ENCODE measurements at places on chromosomes 13 and 19. TPM values are rescaled to one million over a fixed set of nuclear protein-coding genes. Genes with fewer than 3 reads are reported as not detected.
A peak's percentile ranks its signal among the peaks of the same experiment; 100 is the strongest.

NLRP11 gene
- total RNA-seq = not detected

GRCh38 chr13:112783978-112784371, 94.1 kb downstream of the ATP11A start:
- DNase-seq = no peak

DNA sequence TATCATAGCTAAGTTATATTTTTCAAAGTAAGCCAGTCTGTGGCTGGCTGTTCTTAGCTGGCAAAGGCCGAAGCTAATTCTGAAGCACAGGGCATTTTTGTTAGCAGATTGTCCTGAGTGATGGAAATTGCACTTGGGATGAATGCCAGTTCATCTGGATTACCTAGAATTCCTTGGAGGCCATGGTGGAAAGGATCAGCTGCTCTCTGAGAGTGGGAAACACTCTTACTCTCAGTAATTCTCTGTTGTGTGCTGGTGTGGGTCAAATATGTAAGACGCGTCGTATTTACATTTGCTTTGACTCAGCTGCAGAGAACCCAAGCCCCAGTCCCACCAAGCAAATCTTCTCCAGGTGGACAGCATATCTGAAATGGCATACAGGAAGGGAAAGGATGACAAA, 60.7 kb upstream of the C1QTNF9B start:
- DNase-seq = no peak

DNA sequence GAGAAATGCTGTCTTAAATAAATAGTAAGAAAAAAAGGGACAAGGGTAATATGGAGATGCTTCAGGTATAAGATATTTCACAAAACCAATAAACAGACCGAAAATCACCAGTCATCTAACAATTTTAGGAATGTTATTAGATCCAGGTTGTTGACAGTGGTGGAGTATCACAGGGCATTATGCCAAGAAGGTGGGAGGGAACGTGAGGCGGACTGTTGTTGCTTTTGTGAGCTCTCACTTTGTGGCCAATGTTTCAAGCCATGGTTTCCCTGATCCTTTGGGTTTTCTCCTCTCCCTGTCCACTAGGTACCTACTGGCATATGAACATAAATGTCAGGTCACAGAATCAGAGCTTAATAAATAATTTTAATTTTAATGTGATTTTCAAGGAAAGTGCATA, 790.3 kb upstream of the SLITRK1 start:
- no peak for DNase-seq

- DNase-seq = peak; percentile 77
Observed at GRCh38 chr19:3606174-3606689, 443 bp downstream of the TBXA2R start.

- peak; percentile 29 for DNase-seq
Observed at GRCh38 chr19:16628984-16629691, 1.1 kb upstream of the MED26 start.

MIA gene
- total RNA-seq = 1.5 TPM

PGLYRP1 gene
- not detected for total RNA-seq

FXYD1 gene
- 514 TPM for total RNA-seq

- no peak for DNase-seq
Observed at GRCh38 chr19:32318884-32319520, 26.4 kb upstream of the ZNF507 start.

SHISA7 gene
- total RNA-seq = not detected

DNA sequence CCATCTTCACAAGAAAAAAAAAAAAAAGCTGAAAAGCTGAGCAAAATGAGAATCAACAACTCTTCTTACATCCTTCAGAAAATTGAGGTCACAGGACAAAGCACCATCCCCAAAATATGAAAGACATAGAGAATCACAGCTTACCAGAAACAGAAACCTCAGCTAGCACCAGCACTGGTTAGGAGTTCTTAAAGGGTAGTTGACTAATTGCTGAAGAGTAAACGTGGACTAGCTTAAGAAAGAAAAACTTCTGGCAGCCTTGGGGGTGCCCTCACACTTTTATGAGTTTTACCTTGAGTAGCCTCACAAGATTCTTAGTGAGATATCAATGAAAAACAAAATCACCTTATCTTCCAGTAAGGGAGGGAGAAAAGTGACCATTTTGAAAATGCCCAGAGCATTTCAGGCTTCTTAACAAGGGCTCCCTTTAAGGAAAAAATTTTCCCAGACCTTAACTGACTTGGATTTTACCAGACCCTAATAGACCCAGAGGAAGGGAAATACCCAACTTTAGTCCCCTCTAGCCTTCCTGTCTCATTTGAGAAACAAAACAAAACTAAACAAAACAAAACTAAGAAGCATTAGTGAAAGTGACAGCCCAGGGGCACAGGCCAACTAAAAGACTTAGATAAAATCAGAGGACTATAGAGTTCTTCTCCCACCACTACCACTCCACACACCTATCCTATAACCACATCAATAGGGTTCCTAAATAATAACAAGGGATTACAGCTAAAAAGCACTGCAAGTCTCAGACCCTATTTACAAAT, 888.6 kb downstream of the DIAPH3 start:
- no peak for DNase-seq

- peak; percentile 42 for DNase-seq
Observed at GRCh38 chr13:114105521-114106225, 26.8 kb downstream of the RASA3 start.

DNA sequence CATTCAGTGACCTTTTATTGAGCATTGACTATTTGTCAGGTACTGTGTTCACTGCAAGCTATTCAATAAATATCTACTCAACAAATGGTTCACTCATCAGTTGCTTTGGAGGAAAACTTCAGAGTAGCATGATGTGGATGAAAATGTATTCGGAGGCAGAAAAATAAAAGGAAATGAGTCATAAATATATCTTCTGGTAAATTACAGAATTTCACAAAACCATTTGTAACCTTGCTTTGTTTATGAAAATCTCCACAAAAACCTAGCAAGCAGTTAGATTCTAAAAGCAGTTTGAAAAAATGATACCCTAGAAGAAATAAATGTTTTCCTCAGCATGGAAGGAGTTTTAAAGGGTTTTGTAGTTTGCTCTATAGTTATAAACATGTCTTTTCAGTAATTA, 399.6 kb downstream of the LMO7 start:
- DNase-seq = no peak

KIR2DL4 gene
- total RNA-seq = not detected

- no peak for DNase-seq
Observed at GRCh38 chr13:21319869-21320641, 139.0 kb downstream of the ZDHHC20 start.

GRCh38 chr13:25874907-25875306, 176.9 kb downstream of the SHISA2 start:
- DNase-seq = no peak

LIM2 gene
- not detected for total RNA-seq

GRCh38 chr13:46126552-46127357, 21.9 kb upstream of the CPB2 start:
- DNase-seq = peak; percentile 82

GRCh38 chr13:52371736-52372247, 34.2 kb downstream of the THSD1 start:
- no peak for DNase-seq

GRCh38 chr13:98105929-98106336, 37.0 kb upstream of the FARP1 start:
- DNase-seq = peak; percentile 47

DNA sequence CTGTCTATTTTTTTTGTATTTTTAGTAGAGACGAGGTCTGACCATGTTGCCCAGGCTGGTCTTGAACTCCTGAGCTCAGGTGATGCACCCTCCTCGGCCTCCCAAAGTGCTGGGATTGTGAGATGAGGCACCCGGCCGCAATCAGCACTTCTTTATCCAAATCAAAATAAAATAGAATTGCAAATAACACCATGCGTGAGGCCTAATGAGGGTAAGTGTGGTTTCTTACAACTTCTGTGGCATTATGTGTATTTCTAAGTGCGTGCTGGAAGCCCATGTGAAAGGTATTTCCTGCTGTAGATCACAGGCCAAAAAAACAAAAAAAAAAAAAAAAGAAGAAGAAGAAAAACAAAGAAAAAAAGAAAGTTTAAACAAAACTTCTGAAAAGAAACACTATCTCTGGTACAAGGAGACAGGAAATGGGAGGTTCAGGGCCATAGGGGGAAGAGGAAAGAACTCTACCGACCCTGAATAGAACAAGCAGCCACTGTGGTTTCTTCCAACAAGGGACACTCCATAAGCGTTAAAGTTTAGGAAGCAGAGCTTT, 3.0 kb upstream of the GRAMD1A start:
- no peak for DNase-seq

DNA sequence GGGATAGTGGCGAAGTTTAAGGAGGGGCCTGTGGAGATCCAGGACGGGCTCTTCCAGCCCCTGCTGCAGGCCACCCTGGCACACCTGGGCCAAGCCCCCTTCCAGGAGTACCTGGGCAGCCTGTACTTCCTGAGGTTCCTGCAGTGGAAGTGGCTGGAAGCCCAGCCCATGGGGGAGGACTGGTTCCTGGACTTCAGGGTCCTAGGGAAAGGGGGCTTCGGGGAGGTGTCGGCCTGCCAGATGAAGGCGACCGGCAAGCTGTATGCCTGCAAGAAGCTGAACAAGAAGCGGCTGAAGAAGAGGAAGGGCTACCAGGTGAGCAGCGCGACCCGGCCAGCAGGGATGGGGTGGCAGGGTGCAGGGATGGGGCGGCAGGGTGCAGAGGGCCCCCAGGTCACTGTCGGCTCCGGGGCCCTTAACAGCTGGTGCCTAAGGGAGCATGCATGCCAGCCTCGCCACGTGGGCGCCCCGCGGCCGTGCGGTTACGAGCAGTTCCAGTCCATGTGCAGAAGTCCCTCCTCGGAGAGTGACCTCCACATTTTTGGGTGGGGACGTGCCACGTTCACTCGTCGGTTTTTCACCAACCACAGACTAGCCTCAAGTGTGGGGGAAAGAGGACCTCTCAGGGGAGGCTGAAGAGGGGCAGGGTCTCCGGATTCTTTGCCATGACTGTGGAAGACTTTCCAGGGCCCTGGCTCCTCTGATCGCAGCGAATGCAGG, 912 bp downstream of the GRK1 start:
- DNase-seq = no peak

KLF1 gene
- total RNA-seq = not detected

CATSPERD gene
- total RNA-seq = not detected

DNA sequence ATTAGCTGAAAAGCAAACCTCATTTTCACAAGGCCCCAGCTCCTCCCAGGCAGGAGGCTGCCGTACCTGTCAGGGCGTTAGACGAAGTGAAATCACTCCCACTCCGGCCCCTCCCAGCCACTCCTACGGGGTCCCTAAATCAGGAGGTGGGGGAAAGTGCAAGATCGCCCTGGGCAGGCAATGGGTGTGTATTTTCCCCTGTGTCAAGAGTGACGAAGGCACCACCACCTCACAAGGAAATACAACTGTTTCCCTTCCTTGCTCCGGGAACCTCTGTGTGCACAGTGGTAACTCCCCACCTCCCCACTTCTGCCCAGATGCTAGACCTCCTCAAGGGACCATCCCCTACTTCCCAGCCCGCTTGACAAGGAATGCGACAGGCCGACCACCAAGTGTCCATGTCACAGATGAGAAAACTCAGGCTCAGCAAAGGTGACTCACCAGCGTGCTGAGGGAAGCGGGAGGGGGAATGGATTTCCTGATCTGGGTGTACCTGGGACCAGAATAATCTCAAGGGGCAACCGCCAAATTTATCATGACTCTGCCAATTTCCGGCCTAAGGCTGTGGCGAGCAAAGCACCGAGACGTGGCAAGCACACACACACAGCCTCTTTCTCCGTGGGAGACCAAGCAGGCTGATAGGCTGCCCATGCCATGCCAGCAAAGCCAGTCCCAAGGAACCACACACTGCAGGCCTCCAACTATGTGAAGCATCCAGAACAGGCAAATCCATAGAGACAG, 7.3 kb downstream of the PPP6R1 start:
- no peak for DNase-seq

DNA sequence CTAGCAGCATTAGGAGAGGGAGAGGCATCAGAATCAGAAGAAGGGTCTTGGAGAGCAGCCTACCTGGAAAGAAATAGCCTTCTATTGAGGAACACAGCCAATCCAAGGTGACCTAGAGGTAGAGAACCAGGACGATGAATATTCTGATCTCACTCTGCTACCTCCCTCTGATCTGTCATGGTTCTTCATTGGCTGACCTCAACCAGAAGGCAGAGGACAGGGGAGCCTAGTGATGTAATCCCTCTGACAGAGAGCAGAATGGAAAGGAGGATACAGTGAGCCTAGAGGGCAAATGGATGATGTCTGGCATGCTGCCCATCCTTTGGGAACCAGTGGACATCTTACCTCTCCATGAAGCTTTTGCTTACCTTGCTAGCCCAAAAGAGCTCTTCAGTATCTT, 3.6 kb downstream of the ZNF507 start:
- DNase-seq = no peak

GRCh38 chr13:41267106-41267505, 3.7 kb upstream of the MTRF1 start:
- DNase-seq = no peak

ZNF71 gene
- total RNA-seq = 6.4 TPM

- no peak for DNase-seq
Observed at GRCh38 chr19:2469102-2469914, 6.6 kb upstream of the GADD45B start.

DNA sequence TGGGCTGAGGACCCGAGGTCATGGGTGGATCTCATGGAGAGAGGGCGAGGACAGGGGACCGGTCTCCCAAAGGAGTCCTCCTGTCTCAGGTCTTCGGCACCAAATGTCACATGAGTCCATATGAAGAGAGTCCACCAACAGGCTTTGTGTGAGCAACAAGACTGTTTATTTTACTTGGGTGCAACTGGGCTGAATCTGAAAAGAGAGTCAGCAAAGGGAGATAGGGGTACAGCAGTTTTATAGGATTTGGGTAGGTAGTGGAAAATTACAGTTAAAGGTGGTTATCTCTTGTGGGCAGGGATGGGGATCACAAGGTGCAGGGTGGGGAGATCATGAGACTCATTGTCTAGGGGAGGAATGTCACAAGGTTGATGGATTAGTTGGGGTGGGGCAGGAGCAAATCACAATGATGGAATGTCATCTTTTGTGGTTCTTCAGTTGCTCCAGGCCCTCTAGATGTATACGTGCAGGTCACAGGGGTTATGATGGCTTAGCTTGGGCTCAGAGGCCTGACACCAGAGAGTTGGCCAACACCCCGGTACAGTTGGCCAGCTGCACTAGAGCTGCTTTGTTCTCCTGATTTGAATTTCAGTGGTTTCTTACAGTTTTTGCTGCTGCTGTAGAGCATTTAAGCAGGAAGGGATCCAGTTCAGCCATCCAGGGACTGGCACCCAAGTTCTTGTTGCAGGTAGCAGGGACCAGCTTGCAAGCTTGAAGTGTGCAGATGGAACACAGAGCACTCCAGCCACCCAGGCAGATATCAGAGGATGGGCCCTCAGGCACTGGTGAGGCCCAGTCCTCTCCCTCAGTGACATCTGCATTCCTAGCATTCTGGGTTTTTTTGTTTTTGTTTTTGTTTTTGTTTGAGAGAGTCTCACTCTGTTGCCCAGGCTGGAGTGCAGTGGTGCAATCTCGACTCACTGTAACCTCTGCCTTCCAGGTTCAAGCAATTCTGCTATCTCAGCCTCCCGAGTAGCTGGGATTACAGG, 26.4 kb upstream of the IGFL1 start:
- DNase-seq = no peak

CABP5 gene
- not detected for total RNA-seq

IFNL2 gene
- total RNA-seq = not detected

- no peak for DNase-seq
Observed at GRCh38 chr13:80778297-80778696, 437.4 kb upstream of the SPRY2 start.

- no peak for DNase-seq
Observed at GRCh38 chr19:50419022-50419579, 363 bp downstream of the SPIB start.

PSG2 gene
- total RNA-seq = not detected

NCAN gene
- total RNA-seq = not detected
